GM23248 (cell line): ENCODE measurements at places on chromosomes 2 and 18. TPM values are rescaled to one million over a fixed set of nuclear protein-coding genes. Genes with fewer than 3 reads are reported as not detected.

- peak; percentile 32 for DNase-seq
Observed at GRCh38 chr2:41963661-41964525, 83.9 kb upstream of the PKDCC start.

Gene CYP27A1
- total RNA-seq: 3.9 and 4.1 TPM in 2 replicates

Gene DOK6
- 0.76 and 5.2 TPM in 2 replicates for total RNA-seq

DNA sequence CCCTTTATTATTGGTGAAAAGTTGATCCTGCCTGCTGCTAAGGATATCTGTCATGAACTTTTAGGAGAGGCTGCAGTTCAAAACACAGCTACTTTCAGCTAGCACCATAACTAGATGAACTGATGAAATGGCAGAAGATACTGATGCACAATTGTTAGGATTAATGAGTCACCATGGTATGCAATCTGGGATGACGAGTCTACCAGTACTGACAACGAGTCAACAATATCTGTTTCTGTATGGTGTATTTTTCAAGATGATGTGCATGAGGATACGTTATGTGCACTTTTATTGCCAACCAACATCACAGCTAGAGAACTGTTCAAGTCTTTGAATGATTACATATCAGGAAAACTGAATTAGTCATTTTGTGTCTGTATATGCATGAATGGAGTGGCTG, 68.7 kb downstream of the NETO1 start:
- no peak for DNase-seq
